ENCODE measurements at places on chromosomes 6 and 20.

GRCh38 chr6:133062696-133063306 is 178.4 kb upstream of the EYA4 start:
- DNase-seq, result no peak

DNA sequence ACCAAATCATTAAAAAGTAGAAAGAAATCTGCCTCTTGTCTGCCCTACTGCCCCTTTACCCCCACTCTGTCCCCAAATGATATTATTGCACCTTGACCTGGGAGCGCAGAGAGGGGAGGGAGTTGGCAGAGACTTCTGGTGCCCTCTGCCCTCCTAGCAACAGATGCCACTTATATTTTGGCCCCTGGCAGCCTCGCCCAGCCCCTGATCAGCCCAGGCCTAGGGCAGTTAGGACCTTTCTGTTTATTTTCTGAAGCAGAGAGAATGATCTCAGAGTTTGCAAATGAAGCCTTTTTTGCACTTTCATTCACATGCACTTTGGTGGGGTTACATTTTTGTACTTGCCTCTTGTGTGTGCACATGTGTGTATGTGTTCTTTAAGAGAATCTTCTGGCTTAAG is 8.4 kb upstream of the SGK2 start:
- DNase-seq, result no peak

- DNase-seq, result no peak
Measured at GRCh38 chr6:10465629-10466499, 51.0 kb upstream of the TFAP2A start.

- DNase-seq, result no peak
Measured at GRCh38 chr6:20317430-20317829, 84.2 kb upstream of the E2F3 start.

GRCh38 chr20:43963233-43963632 is 48.6 kb downstream of the TOX2 start:
- DNase-seq, result no peak

DNA sequence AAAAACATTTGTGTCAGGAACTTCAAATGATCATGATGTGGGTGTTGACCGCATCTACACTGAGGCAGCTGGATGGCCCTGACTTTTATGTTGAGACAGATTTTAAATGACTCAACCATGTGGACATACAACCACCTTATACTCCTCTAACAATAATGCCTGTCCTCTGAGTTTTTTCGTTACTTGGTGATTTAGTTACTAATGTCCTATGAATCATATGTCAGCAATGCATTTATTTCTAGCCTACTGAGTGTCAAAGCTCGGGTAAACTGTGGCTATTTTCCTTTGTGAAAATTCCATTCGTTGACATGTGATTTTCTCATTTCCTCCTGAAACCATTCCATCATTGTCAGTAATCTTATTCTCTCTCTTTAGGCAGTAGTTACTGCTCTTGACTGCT is 38.9 kb upstream of the NKX2-4 start:
- DNase-seq, result no peak

- DNase-seq, result no peak
Measured at GRCh38 chr6:78910591-78911171, 43.3 kb downstream of the IRAK1BP1 start.

GRCh38 chr6:90818163-90818562 is 231.3 kb upstream of the MAP3K7 start:
- DNase-seq, result no peak
